ENCODE measurements at places on chromosomes 3 and 15. TPM values are rescaled to one million over a fixed set of nuclear protein-coding genes. Genes with fewer than 3 reads are reported as not detected.
A peak's percentile ranks its signal among the peaks of the same experiment; 100 is the strongest.

Gene KIF15
- 0.32 TPM for polyA plus RNA-seq

GRCh38 chr15:77836121-77836692 is 203.5 kb upstream of the LINGO1 start:
- H3K27ac ChIP-seq = no peak overlapping the region
- H3K36me3 ChIP-seq = no peaks in the 10 kb centered on the region
- no peak for DNase-seq
- H3K4me3 ChIP-seq = no peak overlapping the region
- no peaks in the 10 kb centered on the region for H3K4me1 ChIP-seq

DNA sequence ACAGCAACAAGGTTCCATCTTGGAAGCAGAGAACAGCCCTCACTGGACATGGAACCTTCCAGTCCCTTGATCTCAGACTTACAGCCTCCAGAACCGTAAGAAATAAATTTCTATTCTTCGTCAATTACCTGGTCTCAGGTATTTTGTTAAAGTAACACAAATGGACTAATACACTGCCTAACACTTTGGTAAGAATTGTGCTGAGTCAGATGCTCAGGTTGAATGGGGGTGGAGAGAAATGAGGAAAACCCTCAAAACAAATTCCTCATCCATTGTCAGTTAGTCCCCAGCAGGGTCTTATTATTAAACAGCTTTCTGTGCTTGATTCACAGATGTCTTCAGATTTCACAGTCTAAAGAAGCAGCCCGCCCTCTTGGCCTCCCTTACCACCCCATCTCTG is 306.2 kb upstream of the SLCO3A1 start:
- H3K4me1 ChIP-seq = peaks cover 10% of the 10 kb centered on the region
- no peaks in the 10 kb centered on the region for H3K36me3 ChIP-seq

Gene OSBPL10
- 1.3 TPM for polyA plus RNA-seq

Gene SCAANT1
- polyA plus RNA-seq = not detected

DNA sequence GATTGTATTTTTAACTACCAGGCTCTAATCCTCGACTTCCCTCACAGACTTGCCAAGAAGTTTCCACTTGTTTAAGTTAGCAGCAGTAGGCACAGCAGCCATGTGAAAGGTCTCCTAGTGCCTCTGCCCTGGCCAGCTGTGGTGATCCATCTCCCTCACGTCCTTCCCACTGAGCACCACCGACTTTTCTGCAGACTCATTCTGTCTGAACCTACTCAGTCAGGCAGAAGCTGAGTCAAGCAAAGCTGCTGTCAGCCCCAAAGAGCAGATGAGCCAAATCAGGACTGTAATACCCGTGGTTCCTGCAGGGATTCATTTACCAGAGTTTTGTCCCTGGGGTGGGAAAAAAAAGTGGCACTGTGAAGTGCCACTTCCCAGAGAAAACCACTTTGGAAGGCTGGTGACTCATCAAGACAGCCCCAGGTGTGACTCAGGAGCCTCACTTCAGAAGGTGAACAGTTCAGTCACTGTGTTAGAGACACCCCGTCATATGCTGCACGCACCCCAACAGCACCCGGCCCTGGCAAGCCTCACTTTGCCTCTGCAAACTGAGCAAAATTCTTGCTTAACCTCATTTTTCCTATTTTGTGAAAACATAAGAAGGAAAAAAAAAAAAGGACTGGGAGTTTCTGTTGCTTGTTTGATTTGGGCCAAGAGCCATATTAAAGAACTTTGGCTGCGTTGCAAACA is 76.0 kb downstream of the WWTR1 start:
- no peak overlapping the region for H3K4me3 ChIP-seq
- no peak for DNase-seq
- H3K4me1 ChIP-seq = peaks cover 82% of the 10 kb centered on the region
- no peaks in the 10 kb centered on the region for H3K36me3 ChIP-seq
- no peak overlapping the region for H3K27ac ChIP-seq

Gene ROPN1B
- 3.7 TPM for polyA plus RNA-seq

- no peaks in the 10 kb centered on the region for H3K36me3 ChIP-seq
- no peak overlapping the region for H3K27ac ChIP-seq
- no peak overlapping the region for H3K4me3 ChIP-seq
Measured at GRCh38 chr3:102200126-102200525, 234.7 kb upstream of the ZPLD1 start.

DNA sequence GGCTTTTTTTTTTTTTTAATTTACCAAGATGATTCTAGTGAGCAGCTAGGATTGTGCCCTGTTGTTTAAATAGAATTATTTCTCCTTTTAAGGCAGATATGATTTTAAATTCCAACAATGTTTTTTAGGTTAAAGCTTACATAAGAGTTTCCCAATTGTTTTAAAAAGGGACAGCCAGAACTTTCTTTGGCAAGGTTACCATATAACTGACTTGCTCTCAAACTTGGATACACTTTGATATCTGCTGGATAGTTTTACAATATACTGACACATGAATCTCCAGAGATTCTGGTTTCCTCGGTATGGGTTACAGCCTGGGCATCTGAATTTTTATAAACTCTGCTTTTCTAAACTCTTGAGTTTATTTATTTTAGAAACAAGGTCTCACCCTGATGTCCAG is 134.3 kb upstream of the GADL1 start:
- H3K36me3 ChIP-seq = no peaks in the 10 kb centered on the region
- H3K4me1 ChIP-seq = no peaks in the 10 kb centered on the region
- H3K27me3 ChIP-seq = no peaks in the 10 kb centered on the region
- H3K4me3 ChIP-seq = no peak overlapping the region

DNA sequence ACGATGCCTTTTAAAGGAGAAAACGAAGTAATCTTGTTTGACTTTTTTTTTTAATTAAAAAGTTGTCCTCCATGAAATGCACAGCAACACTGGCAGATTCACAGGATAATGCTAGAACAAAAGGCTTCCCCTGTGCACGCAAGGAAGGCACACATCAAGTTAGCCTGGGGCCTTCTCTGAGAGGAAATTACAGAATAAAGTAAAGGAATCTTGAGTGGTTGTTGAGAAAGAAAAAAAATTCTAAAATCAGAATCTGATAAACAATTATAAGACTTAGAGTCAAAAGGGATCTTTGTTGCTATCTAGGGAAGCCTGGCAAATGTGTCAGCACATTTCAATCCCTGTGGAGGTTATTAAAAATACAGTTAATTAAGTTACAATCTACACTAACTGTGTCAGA is 946.0 kb downstream of the IGSF11 start:
- no peak for DNase-seq
- no peak overlapping the region for H3K27ac ChIP-seq
- H3K4me3 ChIP-seq = no peak overlapping the region
- H3K36me3 ChIP-seq = no peaks in the 10 kb centered on the region
- no peaks in the 10 kb centered on the region for H3K27me3 ChIP-seq

DNA sequence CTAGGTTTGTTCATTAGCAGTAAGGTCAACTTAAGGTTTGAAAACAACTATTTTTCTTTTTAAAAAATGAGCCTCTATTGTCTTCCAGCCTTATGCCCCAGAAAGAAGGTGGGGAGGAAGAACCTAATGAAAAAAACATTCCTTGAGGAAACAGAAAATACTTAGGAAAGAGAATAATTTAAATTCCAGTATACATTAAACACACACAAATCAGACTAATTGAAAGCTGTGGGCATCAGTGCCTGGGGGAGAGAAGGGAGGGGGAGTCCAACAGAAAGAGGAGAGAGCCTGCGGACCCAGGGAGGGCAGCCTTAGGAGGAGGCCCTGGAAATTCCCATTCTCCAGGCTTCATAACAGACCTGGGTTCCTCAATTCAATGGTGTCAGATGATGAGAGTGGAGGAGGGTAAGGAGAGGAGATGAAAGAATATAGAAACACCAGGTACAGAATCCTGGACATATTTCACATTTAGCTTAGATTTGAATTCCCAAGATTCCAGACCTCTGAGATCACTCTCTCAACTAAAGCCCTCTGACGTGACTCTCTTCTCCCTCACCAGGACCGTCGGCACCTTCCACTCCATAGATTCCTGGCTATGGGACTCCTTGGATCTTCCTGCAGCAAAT is 320.5 kb upstream of the UMPS start:
- no peaks in the 10 kb centered on the region for H3K27me3 ChIP-seq
- no peak overlapping the region for H3K4me3 ChIP-seq

- H3K4me1 ChIP-seq = no peaks in the 10 kb centered on the region
- H3K27ac ChIP-seq = no peak overlapping the region
- no peaks in the 10 kb centered on the region for H3K36me3 ChIP-seq
- no peak for DNase-seq
Measured at GRCh38 chr3:187615630-187616029, 54.6 kb downstream of the SST start.

GRCh38 chr3:38247366-38248035 is 18.1 kb upstream of the SLC22A13 start:
- H3K4me3 ChIP-seq = no peak overlapping the region
- peak; percentile 21 for DNase-seq
- H3K4me1 ChIP-seq = peaks cover 7% of the 10 kb centered on the region
- no peak overlapping the region for H3K27ac ChIP-seq
- no peaks in the 10 kb centered on the region for H3K27me3 ChIP-seq

Gene BHLHE40
- 10.7 TPM for polyA plus RNA-seq

DNA sequence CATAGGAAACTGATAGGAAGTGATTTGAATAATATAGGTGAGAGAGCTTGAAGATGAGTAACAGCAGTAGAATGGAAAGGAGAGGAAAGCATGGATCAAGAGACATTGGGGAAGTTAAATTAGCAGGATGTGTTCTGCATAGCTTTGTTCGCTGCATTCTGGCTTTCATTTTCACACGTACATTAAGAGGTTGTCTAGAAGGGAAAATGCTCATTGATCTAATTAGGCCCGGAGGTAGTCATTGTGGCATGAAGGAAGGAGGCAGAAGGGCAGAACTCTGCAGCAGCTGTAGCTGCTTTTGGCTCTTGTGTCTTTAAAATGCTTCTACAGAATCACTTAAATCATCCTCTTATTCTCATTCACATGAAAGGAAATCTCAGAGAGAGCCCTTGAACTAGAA is 40.3 kb downstream of the KCNAB1 start:
- no peak overlapping the region for H3K4me3 ChIP-seq
- H3K36me3 ChIP-seq = no peaks in the 10 kb centered on the region
- no peak overlapping the region for H3K27ac ChIP-seq
- H3K27me3 ChIP-seq = no peaks in the 10 kb centered on the region
- H3K4me1 ChIP-seq = no peaks in the 10 kb centered on the region

GRCh38 chr3:131107637-131108433 is 81.2 kb downstream of the NEK11 start:
- no peak for DNase-seq
- no peak overlapping the region for H3K4me3 ChIP-seq
- H3K27me3 ChIP-seq = no peaks in the 10 kb centered on the region
- no peak overlapping the region for H3K27ac ChIP-seq
- H3K4me1 ChIP-seq = no peaks in the 10 kb centered on the region

Gene OCA2
- polyA plus RNA-seq = 0.04 TPM

GRCh38 chr3:173650596-173650995 is 253.1 kb downstream of the NLGN1 start:
- no peak overlapping the region for H3K4me3 ChIP-seq
- H3K36me3 ChIP-seq = no peaks in the 10 kb centered on the region
- H3K27me3 ChIP-seq = no peaks in the 10 kb centered on the region
- no peak for DNase-seq

- peaks cover 7% of the 10 kb centered on the region for H3K27me3 ChIP-seq
- H3K36me3 ChIP-seq = no peaks in the 10 kb centered on the region
- no peaks in the 10 kb centered on the region for H3K4me1 ChIP-seq
- H3K4me3 ChIP-seq = no peak overlapping the region
- DNase-seq = no peak
Measured at GRCh38 chr3:116863822-116864589, 154.4 kb downstream of the TUSC7 start.

GRCh38 chr15:91927585-91927984 is 74.1 kb downstream of the SLCO3A1 start:
- peaks cover 90% of the 10 kb centered on the region for H3K4me1 ChIP-seq
- H3K4me3 ChIP-seq = no peak overlapping the region
- H3K36me3 ChIP-seq = no peaks in the 10 kb centered on the region
- no peaks in the 10 kb centered on the region for H3K27me3 ChIP-seq

Gene CILP
- 2.1 TPM for polyA plus RNA-seq

- peak overlapping the region; percentile 20 for H3K27ac ChIP-seq
- H3K27me3 ChIP-seq = no peaks in the 10 kb centered on the region
- H3K4me1 ChIP-seq = peaks cover 9% of the 10 kb centered on the region
- H3K4me3 ChIP-seq = peak overlapping the region; percentile 65
- no peaks in the 10 kb centered on the region for H3K36me3 ChIP-seq
Measured at GRCh38 chr3:53845103-53845880, 927 bp downstream of the CHDH start.

Gene SCN11A
- polyA plus RNA-seq = 0.15 TPM

DNA sequence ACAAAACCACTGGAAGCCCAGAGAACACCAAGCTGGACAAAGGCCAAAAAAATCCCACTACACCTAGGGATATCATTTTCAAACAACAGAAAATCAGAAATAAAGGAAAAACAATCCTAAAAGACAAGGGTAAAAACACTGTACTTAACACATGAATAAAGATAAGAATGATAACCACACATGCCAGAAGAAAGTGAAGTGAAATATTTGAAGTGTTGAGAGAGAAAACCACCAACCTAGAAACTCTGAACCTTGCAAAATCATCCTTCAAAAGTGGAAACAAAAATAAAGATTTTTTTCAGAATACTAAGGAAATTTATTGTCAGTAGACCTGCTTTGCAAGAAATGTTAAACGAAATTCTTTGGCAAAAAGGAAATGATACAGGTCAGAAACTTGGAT is 45.1 kb downstream of the KPNA1 start:
- peaks cover 28% of the 10 kb centered on the region for H3K36me3 ChIP-seq
- H3K4me3 ChIP-seq = no peak overlapping the region

DNA sequence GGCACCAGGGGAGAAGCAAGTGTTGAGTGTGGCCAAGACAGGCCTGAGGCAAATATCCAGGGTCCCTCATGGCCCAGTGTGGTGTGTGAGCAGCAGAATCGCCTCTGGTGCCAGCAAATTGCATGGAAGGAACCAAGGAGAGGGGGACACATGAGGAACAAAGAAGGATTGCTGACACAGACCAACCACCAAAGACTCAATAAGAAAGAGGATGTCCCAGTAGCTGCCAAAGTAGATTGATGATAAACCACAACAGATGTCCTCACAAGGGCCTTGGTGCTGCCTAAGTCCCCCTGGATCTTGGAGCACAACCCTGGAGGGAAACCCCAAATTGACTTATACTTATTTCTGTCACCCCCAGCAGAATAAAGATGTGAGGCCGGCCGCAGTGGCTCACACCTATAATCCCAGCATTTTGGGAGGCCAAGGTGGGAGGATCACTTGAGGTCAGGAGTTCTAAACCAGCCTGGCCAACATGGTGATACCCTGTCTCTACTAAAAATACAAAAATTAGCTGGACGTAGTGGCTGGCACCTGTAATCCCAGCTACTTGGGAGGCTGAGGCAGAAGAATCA is 10.6 kb downstream of the SRGAP3 start:
- no peak overlapping the region for H3K27ac ChIP-seq
- H3K4me3 ChIP-seq = no peak overlapping the region
- no peak for DNase-seq
- no peaks in the 10 kb centered on the region for H3K27me3 ChIP-seq
- no peaks in the 10 kb centered on the region for H3K36me3 ChIP-seq

- no peak overlapping the region for H3K27ac ChIP-seq
- no peaks in the 10 kb centered on the region for H3K36me3 ChIP-seq
- no peak overlapping the region for H3K4me3 ChIP-seq
- no peaks in the 10 kb centered on the region for H3K4me1 ChIP-seq
- H3K27me3 ChIP-seq = no peaks in the 10 kb centered on the region
Measured at GRCh38 chr3:193825617-193826016, 232.6 kb downstream of the OPA1 start.
